ENCODE measurements at places on chromosomes 3 and 15.

GRCh38 chr3:49902511-49903345 is 945 bp downstream of the MST1R start:
- DNase-seq = peak; percentile 24

DNA sequence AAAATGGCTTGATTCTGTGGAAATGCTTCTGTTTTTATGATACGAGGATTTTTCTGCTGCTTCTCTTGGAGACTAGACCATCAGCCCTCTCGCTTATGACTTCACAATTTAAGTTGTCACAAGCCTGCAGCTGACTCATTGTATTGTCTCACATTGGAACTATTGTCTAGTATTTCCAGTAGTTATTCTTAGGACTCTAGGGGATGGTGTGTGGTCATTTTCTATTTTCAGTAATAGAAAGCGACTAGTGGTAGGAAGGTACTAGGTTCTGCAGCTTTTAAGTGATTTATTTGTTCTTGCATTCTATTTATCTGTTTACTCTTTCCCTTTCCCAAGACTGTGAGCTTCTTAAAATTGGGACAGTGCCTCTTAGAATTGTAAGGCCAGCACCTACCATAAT is 66.3 kb upstream of the CRTC3 start:
- DNase-seq = no peak

DNA sequence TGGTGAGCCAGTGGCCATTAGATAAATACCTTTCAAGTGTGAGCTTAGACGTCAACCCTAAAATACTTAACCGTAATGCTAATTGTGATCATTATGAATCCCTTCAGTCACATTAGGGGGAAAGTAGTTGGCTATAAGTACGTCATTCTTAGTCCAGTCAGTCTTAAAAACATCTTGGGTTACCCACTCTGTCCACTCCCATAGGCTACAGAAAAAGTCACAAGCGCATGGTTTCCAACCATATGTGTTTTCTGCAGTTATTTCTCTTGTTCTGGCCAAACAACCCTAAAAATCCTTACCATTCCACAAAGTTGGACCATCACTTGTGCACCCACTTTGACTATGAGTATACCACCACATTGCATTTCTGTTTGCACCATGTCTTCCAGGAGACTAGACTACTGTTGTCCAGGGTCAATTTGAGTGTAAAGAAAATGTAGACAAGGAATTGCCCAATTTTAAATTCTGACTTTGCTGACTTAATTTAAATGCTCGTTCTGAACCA is 3.3 kb downstream of the RPL15 start:
- DNase-seq = no peak

DNA sequence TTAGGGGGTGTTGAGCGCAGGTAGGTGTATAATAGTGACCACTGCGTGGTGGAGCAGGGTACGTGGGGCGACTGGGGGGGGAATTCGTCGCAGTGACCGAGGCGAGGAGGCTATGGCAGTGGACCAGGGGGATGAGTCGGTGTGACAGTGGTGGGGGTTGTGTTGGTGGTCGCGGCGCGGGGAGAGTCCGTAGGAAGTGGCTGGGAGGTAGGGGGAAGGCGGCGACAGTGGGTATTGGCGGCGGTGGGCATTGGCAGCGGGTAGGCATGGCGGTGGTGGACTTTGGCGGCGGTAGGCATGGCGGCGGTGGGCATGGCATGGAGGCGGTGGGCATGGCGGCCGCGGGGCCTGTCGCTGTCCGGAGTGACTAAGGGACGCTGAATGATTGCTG is 739 bp downstream of the SNRPN start:
- DNase-seq = peak; percentile 23

DNA sequence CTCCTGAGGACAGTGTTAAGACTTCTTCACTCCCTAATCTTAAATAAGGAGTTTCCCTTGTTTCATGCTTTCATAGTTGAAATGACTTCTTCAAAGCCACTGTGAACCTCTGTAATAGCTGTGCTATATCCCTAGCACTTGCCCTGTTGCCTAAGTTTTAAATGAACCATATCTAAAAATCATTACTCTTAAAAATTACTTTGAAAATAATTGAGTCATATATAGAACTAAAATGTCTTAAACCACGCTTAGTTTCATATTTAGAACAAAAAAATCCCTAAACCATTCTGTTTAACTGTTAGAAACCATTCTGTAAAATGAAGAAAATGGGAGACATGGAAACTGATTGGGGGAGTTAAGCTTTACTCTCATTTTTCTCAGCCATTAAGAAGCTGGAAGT is 29.8 kb downstream of the DNAJC19 start:
- DNase-seq = no peak

GRCh38 chr3:162938083-162938482 is 1441.5 kb downstream of the OTOL1 start:
- DNase-seq = no peak

DNA sequence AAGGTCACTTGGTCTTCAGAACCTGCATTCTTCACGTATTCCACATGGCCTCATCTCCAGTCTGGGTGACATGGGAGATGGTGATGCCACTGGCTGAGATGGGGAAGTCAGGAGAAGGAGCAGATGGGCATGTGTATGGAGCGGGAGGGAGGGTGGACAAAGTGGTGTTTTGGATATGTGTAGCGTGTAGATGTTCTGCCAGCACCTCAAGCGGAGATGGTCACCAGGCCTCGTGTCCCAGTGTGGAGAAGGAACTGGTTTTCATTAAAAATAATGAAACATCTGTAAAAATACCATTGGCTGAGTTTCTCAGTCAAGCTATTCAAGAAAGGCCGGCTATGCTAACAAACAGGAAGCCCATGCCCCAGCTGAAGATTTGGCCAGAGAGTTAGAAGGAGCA is 26.2 kb downstream of the LARP6 start:
- no peak for DNase-seq

- DNase-seq = peak; percentile 88
These were observed at the start of gene ZMYND10 for GRCh38 chr3:50345586-50346234. TSS of gene ZMYND10 (minus strand) at chr3:50345732. CDS start at chr3:50345579, 153 bp downstream.

DNA sequence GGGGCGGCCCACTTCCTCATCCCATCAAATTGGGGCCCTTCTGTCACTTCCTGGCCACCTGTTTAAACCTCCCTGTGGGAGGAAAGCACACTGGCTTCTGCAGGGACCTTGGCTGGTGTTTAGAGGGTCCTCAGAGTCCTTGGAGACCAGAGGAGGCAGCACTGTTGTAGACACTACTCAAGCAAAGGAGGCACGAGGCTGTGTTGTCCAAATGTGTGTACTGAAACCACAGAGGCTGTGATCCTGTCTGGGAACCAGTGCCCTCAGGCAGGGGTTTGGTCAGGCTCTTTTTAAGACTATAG is 12.4 kb upstream of the SEC13 start:
- no peak for DNase-seq

DNA sequence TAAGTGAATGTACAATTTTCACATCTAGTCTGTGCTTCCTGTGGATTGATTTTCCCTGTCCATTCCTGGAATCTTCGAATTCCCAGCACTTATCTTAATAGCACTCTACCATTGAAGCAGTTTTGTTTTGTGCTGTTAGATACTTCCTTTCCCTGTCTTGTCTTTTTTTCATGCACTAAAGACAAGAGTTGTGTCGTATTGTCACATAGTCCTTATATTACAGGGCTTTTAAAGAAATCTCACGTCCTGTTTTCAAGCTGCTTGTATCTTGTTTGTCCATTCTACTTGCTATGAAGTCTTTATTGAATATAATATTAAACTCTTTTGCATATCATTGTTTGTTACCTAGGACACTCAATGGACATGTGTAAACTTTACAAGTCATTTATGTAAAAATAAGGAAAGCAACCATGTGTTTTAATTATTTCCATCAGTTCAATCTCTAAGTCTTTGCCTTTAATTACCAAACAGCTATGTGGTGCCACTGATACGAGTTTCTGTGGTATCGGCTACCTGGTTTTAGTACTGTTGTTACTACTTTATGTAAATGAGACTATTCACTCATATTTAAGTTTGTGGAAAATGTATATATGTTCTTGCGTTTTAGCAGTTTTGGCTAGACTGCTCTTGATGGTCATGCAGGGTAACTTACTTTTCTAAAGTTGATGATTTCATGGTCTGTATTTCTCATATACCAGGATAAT is 10.3 kb downstream of the PIK3CA start:
- no peak for DNase-seq

DNA sequence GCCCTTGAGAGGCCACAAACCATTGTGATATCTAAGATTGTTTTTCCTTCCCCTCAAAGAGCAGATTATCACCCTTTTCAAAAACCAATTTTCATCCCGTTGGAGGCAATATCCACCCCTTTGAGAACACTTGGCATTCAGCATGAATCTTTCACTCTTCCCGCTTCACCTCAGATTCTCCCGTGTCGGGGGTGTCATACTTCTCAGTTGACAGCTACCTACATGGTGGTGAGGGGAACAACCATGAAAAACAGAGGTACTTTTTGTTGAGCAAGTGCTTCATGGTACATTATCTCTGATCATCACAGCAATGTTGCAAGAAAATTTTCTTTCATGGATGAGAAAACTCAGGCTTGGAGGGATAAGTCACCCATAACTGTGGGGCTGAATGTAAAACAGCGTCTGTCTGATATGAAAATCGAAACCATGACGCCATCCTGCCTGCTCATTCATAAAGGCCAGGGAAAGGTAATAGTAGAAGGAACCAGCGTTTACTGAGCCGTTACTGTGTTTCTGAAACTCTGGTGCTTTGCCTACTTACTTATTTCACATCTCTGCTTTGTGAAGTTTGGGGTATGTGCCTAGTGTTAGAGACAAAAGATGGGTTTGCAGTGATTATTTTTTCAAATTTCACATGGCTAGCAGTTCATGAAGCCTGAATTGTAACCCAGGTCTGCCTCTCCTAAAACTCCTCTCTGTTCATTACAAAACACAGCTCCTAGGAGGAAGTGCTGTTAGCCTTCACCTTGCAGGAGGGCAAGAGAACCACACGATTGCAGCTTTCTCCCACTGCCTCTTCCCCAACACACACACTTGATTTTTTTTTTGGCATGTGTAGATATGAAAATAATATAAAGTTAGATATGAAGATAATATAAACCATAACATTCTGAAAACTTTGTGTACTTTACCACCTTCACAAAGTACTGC is 35.4 kb downstream of the SV2B start:
- DNase-seq = no peak

- DNase-seq = no peak
These were observed 500.6 kb upstream of the MCTP2 start for GRCh38 chr15:93730724-93731123.

DNA sequence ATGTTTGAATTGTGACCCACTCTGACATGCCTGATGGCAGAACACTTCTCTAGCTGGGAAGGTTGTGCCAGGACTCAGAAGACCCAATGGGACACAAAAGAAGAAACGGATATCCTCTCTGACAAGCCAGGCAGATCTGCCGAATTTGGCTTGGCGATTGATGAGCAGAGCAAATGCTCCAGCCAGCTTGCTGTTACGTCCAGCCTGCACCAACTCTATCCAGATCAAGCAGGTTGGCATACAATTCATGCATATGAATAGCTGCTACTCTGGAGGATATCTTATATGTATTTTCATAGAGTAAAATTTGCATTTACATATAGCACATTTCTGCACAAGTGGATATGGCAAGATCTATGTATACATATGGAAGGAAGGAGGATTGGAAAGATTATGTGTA is 102.8 kb downstream of the PEX5L start:
- no peak for DNase-seq

DNA sequence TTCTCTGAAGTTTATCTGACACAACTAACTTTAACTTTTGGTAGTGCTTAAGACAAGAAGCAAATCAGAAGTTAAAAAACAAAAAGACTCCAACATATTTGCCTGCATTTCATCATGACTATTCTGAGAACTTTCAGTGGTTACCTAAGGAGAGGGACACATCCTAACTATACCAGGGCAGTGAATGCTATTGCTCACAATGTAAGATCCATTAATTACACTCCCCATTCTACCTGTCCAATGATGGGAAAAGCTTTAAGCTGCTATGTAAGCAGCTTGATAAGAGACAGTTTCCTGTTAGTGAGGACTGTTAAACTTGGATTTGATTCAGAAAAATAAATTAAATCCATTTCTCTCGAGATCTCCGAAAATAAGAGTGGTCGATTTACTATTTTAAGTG is 37.5 kb downstream of the SERPINI1 start:
- no peak for DNase-seq

GRCh38 chr3:38247366-38248035 is 18.1 kb upstream of the SLC22A13 start:
- no peak for DNase-seq

GRCh38 chr3:162171970-162172369 is 675.4 kb downstream of the OTOL1 start:
- no peak for DNase-seq

DNA sequence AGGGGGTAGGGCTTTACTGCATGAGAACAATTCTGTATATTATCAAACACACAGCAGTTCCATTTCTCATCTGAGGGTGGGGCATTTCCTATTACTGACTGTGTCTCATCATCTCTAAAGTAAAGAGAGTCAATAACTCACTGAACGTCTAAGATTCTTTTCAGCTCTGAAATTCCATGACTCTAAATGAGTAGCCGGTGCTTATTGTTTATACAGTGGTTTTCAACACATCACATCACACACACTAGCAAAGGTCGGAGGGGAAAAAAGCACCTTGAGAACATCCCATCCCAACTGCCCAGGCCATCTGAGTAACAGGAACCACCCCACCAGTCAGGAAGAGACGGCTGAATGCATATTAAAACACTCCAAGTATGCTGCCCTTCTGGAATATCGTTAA is 196.0 kb downstream of the SUCLG2 start:
- DNase-seq = no peak

GRCh38 chr3:71129611-71130431 is 453.7 kb downstream of the FOXP1 start:
- DNase-seq = no peak

- no peak for DNase-seq
These were observed 2.6 kb downstream of the CLDN1 start for GRCh38 chr3:190319660-190320059.

- no peak for DNase-seq
These were observed 1048.1 kb downstream of the SI start for GRCh38 chr3:164030194-164030593.

GRCh38 chr15:32029862-32030781 is at the start of gene CHRNA7:
TSS of gene CHRNA7 (plus strand) at chr15:32030515. CDS start at chr15:32030595, 80 bp downstream.
- peak; percentile 70 for DNase-seq

GRCh38 chr3:64856977-64857516 is 169.2 kb upstream of the ADAMTS9 start:
- DNase-seq = no peak

GRCh38 chr3:63151897-63152296 is 126.2 kb upstream of the SYNPR start:
- DNase-seq = no peak

GRCh38 chr3:16433701-16434151 is 79.8 kb downstream of the RFTN1 start:
- DNase-seq = no peak

DNA sequence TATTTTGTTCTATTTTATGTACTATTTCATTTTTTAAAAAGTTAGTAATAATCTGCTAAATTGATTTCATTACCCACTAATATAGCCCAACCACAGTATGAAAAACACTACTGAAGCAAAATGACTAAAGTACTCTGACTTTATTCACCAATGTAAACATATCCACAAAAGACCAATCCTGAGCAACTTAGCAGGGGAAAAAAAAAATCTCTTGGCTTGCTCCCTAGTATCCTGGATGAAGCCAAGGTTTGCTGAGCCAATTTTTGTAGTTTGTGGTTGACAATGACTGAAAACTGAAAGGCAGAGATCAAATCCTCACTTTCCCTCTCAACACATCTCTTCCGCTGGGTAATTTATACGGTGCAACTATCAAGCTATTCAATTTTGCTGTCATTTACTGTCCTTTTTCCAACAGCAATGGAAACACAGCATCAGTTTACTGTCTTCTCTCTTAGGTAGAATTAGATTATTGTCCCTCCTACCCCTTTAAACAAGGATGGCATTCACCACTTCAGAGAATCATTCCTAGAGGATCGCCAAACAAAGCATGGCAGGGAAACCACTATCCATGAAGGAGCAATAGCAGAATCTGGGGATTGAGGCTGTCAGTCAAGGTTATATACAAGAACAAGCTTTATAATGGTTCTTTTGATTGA is 149.7 kb downstream of the THRB start:
- DNase-seq = no peak
